ENCODE measurements at places on chromosomes 7 and 10.
A peak's percentile ranks its signal among the peaks of the same experiment; 100 is the strongest.

DNA sequence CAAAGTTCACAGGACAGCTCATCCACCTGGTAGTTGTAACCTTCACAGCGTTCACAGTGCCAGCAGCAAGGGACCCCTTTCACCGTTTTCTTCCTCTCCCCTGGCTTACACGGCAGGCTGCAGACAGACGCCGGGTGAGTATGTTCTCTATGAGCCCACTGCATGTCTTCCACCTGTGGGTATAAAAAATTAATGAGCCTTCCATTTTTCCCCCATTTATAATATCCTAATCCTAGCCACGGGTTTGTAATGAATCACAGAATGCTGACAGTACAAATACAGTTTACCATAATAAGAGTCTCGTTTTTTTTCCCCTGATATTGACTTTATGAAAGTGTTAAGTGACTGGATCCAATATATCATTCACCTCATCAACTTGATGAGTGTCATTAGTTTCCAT lies 719.0 kb downstream of the GRM8 start:
- no peak for DNase-seq

DNA sequence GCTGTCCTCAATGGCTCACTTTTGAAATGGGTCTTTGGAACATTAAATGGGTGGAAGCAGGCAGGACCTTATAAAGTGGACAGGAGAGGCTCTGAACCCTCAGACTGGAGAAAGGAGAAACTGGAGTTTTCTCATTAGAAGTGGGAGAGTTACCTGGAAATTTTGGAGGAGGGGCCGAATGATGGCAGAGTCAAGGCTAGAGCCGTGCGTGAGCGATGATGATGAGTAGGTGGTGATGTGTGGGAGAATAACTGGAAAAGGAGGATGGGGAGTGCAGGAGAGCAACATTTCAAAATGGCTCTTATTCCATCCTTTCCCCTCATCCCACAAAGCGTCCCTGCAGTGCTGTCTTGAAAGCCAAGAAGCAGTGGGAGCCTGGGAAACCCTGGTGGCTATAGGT lies 274.0 kb downstream of the LRMDA start:
- DNase-seq = no peak

- DNase-seq = no peak
Measured at GRCh38 chr10:70328967-70329366, 45.2 kb upstream of the NPFFR1 start.

- DNase-seq = no peak
Measured at GRCh38 chr7:95847061-95847460, 74.7 kb downstream of the DYNC1I1 start.

GRCh38 chr7:13107291-13107690 lies 419.9 kb downstream of the ARL4A start:
- DNase-seq = no peak

DNA sequence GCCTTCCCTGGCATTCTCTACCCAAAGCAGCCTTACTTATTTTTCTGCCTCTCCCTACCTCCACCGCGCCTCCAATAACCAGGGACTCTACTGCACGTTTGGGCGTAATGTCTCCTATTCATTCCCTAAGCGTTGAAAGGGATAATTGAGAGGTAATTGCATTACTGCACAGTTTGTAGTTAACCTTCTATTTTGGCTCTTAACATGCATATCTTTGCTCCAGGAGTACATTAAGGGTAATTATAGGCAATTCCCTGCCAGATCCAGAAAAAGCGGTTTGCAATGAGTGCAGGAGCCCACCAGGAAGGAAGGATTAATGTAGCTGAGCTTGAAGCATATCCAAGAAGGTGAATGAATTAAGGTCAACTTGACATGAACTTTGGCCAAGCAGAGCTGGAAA lies 558.4 kb downstream of the TYW1 start:
- no peak for DNase-seq

GRCh38 chr7:91465595-91466061 lies 201.4 kb downstream of the FZD1 start:
- DNase-seq = no peak

GRCh38 chr10:124944982-124945381 lies 3.1 kb downstream of the ZRANB1 start:
- DNase-seq = no peak

DNA sequence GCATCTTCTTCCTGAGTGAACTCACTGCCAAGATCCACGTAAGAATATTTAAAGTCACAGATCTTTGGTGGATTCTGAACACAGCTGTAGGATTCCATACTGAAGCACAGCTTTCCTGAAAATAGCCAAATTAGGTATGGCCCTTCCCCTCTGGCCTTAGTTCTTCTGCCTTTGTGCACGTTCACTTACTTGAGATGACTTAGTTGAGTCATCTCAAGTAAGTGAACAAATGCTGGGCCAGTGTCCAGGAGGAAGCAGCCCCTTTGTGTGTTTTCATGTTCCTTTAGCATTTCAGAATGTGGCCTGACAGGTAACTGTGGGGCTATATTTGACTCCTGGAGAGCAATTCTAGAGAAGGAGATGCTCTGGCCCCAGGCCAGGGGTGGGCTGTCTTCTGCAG lies 51.5 kb downstream of the CCNY start:
- no peak for DNase-seq

DNA sequence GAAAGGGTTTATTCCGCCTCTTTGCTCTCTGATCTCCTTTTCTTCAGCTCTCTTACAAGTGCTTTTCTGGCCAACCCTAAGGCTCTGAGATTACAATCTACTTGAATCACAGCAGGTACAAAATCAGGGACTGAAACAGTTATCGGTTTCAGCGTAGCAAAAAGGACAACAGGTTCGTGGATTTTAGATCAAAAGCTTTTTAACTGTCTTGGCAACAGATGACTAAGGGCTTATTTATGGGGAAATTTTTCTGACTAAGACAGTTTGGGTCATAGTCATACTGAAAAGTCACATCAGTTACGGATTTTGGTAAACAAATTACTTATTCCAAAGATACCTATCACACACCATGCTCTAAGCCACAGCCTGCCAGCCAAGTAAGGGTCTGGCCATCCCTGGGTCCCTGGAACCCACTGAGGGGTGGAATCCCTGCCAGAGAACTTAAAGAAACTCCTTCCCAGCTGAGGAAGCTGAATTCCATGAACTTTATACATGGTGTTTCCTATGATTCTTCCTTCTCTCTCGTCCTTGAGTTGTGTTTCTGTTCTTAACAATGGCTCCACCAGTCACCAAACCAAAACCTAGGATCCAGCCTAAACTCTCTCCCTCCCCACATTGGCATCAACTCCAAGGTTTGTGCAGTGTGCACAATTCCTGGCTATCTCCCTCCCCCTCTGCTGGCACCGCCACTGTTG lies 169.3 kb downstream of the FAM107B start:
- DNase-seq = peak; percentile 59

- no peak for DNase-seq
Measured at GRCh38 chr7:129095258-129095657, 40.3 kb upstream of the TNPO3 start.

DNA sequence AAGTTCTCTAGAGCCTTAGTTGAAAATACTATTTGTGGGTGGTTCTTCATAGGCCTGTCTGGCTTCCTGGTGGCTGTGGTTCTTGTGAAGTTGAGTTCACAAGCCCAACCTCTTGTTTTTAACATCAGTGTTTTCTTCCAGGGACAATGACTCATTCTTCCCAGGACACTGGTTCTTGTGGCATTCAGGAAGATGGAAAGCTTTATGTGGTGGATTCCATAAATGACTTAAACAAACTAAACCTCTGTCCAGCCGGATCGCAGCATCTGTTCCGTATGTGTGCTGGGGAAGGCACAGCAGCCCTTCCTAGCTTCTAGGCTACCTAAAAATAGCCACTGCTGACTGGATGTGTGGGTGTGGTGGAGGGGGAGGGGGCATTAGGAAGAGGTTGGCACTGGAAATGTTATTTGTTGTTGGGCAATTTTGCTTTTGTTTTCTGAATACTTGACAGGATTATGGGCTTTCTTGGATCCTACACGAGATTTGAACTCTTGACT lies 3.9 kb downstream of the LSMEM1 start:
- peak; percentile 54 for DNase-seq

GRCh38 chr10:63630085-63630930 lies 109.1 kb downstream of the REEP3 start:
- peak; percentile 92 for DNase-seq

GRCh38 chr10:126405239-126405775 lies 17.0 kb upstream of the ADAM12 start:
- no peak for DNase-seq

GRCh38 chr10:60733517-60733822 lies 44.8 kb upstream of the CDK1 start:
- no peak for DNase-seq

DNA sequence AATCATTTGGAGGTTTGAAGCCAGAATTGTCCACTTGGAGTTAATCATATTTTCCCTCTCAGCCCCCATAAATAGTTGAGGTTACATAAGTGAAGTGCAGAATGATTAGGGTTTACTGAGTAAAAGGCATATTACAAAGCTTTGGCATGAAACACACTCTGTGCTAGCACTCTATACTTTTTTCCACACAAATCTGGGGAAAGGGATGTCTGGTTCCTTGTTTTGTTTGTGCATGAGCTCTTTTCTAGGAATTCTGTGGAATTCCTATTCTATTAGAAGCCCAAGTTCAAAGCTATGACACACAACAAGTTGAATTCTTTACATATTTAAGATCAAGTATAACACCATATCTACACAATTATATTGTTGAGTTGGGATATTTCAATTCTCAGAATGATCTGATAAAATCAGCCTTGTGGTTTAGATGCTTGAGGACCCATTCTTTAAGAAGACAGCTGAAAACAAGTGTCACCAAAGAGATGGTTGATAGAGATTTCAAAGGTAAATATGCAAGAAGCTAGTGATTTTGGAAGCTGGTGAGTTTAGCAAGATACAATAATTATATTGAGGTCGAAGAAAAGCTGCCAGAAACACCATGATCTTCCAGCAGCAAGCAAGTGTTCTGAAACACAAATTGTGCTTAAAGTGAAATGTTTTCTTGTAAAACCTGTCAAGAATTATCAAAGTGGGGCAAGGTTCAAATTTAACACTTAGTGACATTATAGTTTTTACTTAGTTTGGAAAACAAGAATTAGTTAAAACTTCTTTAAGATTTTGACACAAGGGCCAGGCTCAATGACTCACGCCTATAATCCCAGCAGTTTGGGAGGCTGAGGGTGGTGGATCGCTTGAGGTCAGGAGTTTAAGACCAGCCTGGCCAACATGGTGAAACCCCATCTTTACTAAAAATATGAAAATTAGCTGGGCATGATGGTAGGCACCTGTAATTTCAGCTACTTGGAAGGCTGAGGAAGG lies 122.6 kb downstream of the INHBA start:
- peak; percentile 70 for DNase-seq

- DNase-seq = no peak
Measured at GRCh38 chr10:105702211-105702610, 1061.1 kb downstream of the SORCS3 start.

DNA sequence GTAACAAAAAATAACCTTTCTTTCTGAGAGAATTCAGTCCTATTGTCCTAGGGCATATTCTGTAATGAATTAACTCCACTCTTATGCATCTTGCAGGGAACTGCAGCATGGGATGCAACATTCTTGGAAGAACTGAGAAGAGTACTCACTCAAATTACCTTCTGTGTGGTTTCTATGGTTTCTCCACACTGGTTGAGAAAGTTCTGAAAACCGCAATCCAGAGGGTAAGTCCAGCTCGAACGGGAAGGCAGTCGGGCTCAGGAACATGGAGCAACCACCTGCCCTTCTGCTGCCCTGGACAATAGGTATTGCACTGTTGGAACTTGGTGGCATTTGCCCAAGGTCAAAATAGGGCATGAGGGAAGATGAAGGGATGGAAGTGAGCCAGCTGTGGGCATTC lies 59.6 kb upstream of the CDK13 start:
- no peak for DNase-seq

DNA sequence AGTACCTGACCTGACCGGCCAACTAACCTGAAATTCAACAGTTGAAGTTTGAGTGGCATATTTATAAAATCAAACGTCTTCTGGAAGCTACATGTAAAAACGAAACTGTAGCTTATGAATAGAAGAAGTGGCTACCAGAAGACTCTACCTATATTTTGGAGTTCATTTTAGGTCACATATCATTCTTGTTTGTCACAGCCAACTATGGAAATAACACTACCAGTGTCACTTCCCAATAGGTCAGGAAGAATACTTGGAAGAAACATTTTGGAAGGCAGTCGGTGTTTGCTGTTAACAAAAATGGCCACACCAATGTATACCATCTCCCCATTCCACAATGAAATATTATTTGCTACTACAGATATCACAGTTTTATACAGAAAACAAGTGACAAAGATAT lies 12.6 kb downstream of the TWIST1 start:
- DNase-seq = no peak

DNA sequence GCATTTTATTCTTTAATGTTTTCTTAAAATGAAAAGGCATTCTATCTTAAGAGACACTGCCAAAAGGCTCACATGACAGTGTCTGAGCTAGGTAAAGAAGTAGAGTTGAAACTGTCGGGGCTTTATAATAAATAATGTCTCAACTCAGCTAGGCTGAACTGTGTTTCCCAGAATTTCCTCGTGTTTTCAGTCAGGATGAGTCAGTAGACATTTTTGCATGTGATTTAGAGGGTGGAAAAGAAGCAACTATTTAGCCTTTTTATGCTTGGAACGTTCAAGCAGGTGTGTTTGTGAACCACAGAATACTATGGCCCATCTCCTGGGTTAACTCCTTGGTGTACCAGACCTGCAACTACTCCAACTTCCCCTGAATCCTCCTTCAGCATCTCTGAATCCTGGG lies 23.4 kb upstream of the LIPA start:
- no peak for DNase-seq

GRCh38 chr10:74342991-74343390 lies 192.0 kb downstream of the ADK start:
- DNase-seq = no peak

DNA sequence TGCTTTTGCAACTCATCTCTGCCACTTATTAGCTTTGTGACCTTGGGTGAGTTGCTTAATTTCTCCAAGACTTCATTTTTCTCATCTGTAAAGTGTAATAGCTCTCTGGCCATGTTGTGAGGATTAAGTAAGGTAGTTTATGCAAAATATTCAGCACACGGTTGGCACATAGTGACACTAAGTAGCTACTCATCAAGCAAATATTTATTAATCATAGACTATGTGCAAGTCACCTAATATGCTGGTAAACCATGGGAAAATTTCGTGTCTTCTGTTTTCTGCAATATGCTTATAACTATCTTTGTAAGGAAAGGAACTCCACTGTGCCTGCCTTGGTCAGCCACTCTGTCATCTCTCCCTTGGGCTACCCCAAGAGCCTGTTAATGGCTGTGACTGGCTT lies 50.3 kb upstream of the EGR2 start:
- DNase-seq = no peak

DNA sequence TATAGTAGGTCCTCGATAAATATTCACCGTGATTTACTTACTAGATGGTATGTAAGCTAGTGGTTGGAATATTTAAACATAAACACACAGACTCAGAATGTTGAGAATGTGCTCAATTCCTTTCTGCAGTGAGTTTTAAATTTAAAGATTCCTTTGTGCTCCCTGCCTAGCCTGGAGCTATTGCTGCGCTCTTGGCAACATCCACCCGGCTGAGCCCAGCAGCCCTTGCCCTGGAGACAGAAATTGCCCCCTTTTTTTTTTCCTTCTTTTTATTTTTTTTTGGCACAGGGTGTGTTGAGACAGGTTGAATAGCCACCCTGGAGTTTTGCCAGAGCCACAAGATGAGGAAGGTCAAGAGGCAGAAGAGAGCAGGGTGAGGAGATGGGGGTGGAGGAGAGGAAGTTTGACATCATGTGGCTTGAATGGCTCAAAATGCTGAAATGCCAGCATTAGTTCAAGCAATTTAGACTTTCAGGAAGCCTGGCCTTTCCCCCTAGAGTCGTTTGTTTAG lies 180.8 kb downstream of the PRKCQ start:
- no peak for DNase-seq

Measured in ACHN (cell line).